Muscle of leg (tissue), 16 donors: ENCODE measurements at places on chromosomes 12 and 14. TPM values are rescaled to one million over a fixed set of nuclear protein-coding genes. Genes with fewer than 3 reads are reported as not detected.

DNA sequence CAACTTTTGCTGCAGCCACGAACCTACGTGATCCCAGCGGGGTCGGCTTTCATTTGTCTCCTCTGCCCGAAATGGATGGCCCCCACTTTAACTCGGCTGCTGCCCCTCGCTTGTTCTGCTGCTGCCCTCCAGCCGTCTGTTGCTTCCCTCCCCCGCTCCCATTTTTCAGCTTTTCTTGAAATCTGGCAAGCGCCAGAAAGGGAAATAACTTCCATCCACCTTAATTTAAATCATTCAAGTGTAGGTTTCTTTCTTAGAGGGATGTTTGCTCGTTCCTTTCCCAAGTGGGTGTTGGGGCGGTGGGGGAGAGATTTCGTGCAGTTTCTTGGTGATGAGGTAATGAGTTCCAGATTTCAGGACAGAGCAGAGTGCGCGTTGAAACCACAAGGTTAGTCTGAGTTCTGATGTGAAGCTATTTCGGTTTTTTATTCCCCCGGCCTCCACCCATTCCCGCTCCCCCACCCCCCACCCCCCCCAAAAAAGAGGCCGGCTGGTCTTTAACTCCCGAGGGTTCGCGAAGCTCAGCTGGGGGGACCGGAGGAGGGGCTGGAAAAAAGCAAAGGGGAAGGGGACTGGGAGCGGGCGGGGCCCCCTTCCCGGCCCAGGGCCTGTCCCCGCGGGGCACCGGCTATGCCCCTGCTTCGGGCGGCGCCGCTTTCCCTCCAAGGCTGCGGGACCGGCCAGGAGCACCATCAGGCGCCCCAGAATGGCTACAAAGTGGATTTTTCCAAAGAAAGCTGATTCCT is 2.2 kb upstream of the ZFP36L1 start:
- DNase-seq = peak; percentile 95

GRCh38 chr12:4268329-4269181 is 5.0 kb upstream of the CCND2 start:
- no peak for DNase-seq

GRCh38 chr12:54047964-54048303 is 5.7 kb upstream of the HOXC4 start:
- no peak for DNase-seq

GRCh38 chr14:94914191-94914590 is 144.3 kb upstream of the GSC start:
- no peak for DNase-seq

- no peak for DNase-seq
Measured at GRCh38 chr14:41423503-41423902, 183.2 kb upstream of the LRFN5 start.

GRCh38 chr14:50529288-50530179 is 2.8 kb downstream of the MAP4K5 start:
- DNase-seq = no peak

GRCh38 chr14:104680806-104681688 is 8.4 kb upstream of the INF2 start:
- DNase-seq = peak; percentile 71

DNA sequence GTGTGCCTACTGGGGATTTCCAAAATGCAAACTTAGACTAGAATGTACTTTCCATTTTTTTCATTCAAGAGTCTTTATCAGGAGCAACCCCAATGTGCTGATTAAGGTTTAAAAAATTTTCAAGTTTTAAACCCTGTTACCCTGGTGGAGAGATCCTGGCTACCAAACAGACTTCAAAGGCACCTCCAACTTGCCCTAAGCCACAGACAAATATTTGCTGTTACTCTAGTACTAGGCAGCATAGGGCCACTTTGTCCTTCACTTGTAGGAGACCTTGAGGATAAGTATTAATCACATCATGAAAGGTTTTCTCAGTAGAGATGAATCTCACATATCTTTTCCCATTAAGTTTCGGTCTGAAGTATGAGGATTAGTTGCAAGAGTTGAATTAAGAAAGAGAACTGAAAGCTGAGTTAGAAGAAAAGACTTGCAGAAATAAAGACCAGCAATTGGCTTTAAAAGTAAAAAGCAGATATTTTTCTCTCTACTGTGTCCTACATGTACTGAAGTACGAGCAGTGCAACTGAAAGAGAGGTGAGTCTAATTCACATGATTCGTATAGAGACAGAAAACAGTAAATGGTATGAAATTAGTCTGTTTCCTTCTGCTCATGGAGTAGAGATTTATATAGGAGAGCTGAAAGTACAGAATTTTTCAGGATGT is 28.3 kb downstream of the NTN4 start:
- DNase-seq = no peak

DNA sequence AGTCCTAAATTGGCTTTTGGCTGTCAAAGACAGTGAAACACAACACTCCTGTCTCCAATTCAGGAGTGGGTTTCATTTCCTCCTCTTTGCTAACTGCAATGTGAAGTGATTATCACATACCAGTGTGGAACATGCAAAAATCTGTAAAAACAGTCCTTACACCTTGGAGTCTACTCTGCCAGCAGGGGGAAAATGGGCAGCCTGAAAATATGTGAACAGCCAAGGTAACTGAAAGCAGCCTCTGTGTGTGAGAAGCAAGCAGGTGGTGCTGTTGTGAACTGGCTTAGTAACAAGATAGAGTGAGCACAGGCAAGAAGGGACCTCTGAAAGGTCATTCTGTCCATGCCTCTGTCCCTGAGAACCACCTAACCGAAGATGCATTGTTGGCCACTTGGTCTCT is 6.0 kb downstream of the PRMT8 start:
- no peak for DNase-seq

DNA sequence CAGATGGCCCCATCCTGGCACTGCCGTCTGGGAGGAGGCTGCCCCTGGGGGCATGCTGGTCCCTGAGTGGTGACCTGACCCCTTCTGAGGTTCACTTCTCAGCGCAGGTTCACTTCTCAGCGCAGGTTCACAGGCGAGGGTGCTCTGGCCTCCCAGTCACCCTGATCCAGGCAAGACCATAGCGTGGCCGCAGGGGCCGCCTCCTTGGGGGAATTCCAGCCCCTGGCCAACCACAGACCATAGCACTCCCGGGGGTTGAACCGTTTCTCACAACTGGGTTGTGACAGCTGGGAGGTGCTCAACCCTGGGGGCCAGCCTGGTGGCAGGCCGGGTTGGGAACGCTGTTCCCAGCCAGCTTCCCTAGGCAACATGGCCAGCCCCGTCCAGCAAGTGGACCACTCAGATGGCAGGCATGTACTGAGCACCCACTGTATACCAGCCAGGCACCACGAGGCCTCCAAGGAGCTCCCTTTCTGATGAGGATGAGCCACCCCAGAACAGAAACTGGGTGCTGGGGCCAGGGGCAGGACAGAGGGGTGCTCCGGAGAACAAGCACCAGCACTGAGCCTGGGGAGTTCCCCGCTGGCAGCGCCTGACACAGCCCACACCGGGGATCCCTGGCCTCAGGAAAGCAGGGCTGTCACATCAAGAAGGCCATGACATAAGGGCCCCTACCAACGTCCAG is 28.3 kb upstream of the ZFP36L1 start:
- DNase-seq = no peak

DNA sequence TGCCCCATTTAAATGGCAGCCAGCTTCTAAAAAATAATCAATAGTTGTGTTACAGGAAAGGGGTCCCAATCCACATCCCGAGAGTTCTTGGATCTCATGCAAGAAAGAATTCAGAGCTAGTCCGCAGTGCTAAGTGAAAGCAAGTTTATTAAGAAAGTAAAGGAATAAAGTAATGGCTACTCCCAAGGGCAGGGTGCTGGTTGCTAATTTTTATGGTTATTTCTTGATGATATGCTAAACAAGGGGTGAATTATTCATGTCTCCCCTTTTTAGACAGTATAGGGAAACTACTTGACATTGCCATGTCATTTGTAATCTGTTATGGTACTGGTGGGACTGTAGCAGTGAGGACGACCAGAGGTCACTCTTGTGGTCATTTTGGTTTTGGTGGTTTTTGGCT is 591.3 kb downstream of the LRFN5 start:
- DNase-seq = no peak

DNA sequence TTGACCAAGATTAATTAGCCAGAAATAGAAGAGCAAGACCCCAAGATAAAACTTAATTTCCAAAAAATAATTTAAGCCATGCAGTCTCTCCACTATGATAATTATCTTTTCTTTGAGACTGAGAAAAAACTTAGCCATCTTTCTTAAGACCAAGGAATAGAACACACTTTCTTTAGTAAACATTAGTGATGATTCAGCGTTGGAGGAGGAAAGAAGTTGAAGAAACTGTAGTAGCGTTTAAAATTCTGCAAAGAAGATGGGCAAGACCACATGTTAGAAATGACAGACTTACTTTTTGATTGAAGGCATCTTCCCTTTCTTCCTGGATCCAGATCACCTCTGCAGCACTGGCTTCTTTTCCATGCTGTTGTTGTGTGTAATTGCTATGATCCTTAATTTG is 124.8 kb upstream of the RASSF8 start:
- no peak for DNase-seq

DNA sequence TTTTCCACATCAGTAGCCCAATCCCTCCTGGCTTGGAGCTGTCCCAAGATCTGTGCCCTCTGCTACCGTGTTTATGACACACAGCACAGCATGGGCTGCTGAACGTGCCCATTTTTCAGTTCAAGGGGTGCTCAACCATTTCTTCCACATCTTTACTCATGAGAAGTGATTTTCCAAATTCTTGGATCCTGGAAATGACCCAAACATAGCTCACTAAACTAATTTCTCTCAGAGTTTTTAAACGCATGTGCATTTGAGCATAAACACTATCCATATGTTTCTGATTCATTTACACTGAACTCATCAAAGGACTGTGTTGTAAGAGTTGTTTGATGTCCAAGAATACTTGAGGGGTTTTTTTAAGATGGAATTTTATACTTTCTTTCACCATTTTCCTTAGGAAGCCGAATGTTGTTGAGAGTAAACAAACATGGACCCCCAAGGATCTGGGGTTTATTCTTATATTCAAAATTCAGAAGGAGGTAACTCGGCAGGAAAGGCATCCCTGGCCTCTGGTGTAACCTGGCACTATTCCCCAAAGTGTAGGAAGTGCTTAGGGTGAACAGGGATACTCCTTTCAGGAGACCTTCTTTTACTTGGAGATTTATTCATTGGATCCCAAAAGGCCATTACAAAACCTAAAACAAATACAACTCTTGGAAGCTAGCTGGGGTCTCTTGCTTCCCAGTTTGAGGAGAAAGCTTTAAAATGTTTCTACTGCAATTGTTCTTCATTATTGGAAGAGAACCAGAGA is 215.0 kb downstream of the BMP4 start:
- DNase-seq = peak; percentile 62

DNA sequence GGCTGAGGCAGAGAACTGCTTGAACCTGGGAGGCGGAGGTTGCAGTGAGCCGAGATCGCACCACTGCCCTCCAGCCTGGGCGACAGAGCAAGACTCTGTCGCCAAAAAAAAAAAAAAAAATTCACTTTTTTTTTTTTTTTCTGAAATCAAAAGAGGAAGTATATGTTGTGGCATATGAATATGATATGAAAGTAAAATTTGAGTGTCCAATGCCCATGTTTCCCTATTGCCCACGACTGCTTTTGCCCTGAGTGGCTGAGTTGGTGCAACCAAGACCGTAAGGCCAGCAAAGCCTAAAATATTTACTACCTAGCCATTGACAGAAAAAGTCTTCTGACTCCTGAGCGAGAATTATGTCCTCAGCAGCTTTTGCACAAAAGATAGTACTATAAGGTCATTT is 101.7 kb upstream of the PARP11 start:
- no peak for DNase-seq

GRCh38 chr14:89955022-89955744 is 544 bp upstream of the TDP1 start:
- no peak for DNase-seq

GRCh38 chr14:104091061-104091926 is 5.8 kb downstream of the ASPG start:
- DNase-seq = no peak

- DNase-seq = peak; percentile 81
Measured at GRCh38 chr12:11724888-11725311, 75.4 kb downstream of the ETV6 start.

GRCh38 chr12:24889411-24889810 is 59.5 kb downstream of the BCAT1 start:
- DNase-seq = no peak

DNA sequence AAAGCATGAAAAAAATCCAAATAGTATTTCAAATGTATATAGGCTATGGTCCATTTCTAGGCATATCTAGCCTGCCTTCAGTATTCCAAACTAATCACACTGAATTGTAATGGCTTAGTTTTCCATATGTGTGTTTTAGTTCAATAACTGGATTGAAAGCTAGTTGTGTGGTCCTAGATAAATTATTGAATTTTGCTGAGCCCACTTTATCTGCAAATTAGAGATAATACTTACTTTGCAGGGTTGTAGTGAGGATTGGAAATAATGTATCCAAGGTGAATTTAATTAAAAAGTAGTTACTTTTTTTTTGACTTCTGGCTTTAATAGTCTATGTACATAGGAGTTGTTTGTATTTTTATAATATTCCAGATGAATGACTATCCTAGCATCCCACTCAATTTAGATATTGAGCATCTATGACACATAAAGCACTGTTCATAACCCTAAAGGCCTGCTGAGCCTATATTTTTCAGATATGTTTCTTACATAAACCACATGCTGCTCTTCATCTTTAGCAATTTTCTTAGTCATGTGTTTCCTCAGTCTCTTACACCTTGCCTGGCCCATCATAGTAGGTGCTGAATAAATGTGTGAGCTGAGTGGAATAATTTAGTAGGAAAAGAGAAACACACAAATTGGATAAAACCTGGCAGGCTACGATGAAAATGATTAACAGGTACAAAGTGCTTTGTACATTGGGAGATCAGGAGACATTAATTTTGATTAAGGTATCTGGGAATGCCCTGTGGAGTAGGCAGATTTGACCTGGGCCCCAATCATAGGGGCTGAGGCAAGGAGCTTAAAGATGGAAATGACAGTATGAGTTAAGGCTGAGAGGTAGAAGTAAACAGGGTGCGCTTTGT is 1.1 kb upstream of the ATP23 start:
- DNase-seq = no peak

GRCh38 chr12:5310151-5310550 is 121.8 kb upstream of the NTF3 start:
- no peak for DNase-seq

DNA sequence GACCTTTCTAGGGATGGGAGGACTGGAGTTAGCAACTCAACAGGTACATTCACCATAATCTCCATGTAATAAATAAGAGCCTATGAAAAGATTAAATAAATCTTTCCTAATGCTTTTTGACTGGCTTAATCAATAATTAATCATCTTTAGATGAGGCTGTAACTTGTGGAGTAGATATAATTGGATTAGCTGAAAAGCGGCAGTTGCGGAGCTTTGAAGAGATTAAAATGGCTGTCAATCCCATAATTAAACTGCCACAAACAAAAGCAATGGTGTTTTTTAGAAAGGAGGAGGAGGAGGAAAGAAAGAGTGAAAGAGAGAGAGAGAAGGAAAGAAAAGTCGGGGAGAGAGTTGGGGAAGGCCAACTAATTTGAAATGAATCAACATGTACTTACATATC is 70.7 kb upstream of the TMEM263 start:
- no peak for DNase-seq

ITGB7 gene
- polyA plus RNA-seq = 0.38 TPM

CMKLR1 gene
- polyA plus RNA-seq = 4.2 TPM

CREBL2 gene
- polyA plus RNA-seq = 10.1 TPM

RGS6 gene
- 5.2 TPM for polyA plus RNA-seq

A2M gene
- 306 TPM for polyA plus RNA-seq

OASL gene
- 0.12 TPM for polyA plus RNA-seq

KRT73 gene
- not detected for polyA plus RNA-seq

EML5 gene
- polyA plus RNA-seq = 0.83 TPM

TAS2R14 gene
- 3.7 TPM for polyA plus RNA-seq

PTPN6 gene
- 6.3 TPM for polyA plus RNA-seq
